Activated CD8-positive, alpha-beta T cell treated with anti-CD3 and anti-CD28 coated beads, Interleukin-2, amount 10 ng/mL, durations not matched to agents 7 days and 5 days (primary cell): ENCODE measurements at places on chromosomes 4 and X. TPM values are rescaled to one million over a fixed set of nuclear protein-coding genes. Genes with fewer than 3 reads are reported as not detected.
A peak's percentile ranks its signal among the peaks of the same experiment; 100 is the strongest.

SUPT20HL1 gene
- total RNA-seq: not detected

DNA sequence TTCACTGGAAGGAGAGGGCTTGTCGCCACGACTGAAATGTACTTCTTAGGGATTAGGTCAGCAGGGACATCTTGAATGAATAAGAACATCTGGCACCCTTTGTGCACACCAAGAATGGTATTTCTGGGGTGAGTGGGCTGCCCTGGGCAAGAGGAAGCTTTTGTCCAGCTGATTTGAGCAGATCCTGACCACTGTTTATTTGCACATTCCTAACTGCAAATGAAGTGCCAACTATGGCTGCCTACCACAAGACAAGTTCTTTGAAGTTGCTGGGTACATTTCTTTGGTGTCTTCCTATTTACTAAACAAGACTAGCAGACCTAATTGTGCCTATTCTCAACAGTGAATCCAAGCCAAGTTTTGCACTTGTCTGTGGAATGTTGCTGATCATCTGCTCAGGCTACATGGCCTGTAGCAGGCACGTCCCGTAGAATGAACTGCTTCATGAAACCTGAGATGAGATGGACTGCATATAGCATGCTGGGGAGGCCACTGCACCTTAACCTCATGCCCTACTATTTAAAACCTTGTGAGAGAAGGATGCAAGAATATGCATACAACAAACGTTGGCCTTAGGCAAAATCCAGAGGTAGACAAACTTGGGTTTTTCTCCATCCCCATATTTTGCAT, 45.0 kb downstream of the PIR start:
- no peak for DNase-seq
- no peaks in the 10 kb centered on the region for H3K36me3 ChIP-seq
- H3K4me3 ChIP-seq: no peak overlapping the region
- H3K4me1 ChIP-seq: no peaks in the 10 kb centered on the region
- no peak overlapping the region for H3K27ac ChIP-seq
- H3K27me3 ChIP-seq: no peaks in the 10 kb centered on the region

DNA sequence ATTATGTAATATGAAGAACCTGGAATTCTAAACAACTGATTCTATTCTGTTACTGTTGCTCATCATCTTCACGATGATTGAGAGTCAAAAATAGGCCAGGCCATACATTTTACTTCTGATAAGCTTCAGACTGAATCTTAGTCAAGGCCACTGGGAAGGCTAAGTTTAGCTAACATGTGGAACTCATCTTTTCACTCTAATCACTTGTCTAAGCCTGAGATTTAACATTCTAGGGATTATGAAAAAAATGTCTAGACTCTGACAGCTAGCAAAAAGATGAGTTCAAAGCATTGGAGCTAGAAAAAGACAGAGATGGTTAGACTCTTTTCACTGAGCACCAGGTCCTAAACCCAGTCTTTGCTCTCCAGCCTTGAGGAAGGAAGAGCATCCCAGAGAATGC, 656.2 kb upstream of the IGFBP7 start:
- no peak overlapping the region for H3K4me3 ChIP-seq
- DNase-seq: no peak
- no peaks in the 10 kb centered on the region for H3K27me3 ChIP-seq
- no peaks in the 10 kb centered on the region for H3K36me3 ChIP-seq
- no peak overlapping the region for H3K27ac ChIP-seq

GRCh38 chr4:174581901-174582300, 59.6 kb upstream of the HPGD start:
- H3K4me1 ChIP-seq: no peaks in the 10 kb centered on the region
- no peaks in the 10 kb centered on the region for H3K36me3 ChIP-seq
- no peak for DNase-seq

GRCh38 chrX:155046129-155046810, 19.6 kb downstream of the FUNDC2 start:
- peaks cover 25% of the 10 kb centered on the region for H3K4me1 ChIP-seq
- H3K36me3 ChIP-seq: peaks cover 11% of the 10 kb centered on the region
- H3K4me3 ChIP-seq: no peak overlapping the region
- no peaks in the 10 kb centered on the region for H3K27me3 ChIP-seq
- no peak for DNase-seq

GRCh38 chr4:2393353-2394270, 24.8 kb downstream of the ZFYVE28 start:
- no peaks in the 10 kb centered on the region for H3K36me3 ChIP-seq
- H3K4me1 ChIP-seq: peaks cover 27% of the 10 kb centered on the region
- H3K27me3 ChIP-seq: peaks cover 30% of the 10 kb centered on the region
- H3K4me3 ChIP-seq: peak overlapping the region; percentile 8

DNA sequence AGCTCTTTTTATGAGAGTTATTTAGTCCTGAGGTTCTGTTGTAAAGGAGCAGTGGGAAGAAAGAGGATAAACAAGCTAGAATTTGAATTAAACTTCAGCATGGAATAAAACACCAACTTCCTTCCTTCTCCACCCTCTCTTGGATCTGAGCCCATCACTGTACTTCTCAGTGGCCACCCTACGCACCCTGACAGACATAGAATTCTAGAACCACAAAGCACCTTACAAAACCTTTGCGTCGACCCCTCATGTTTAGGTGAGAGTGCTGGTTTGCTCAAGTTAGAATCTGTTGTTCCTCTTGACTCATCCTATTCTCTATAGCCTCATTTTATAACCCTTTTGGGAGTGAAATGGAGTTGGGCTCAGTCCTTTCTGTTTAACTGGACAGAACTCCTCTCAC, 84.6 kb upstream of the RPL34 start:
- no peak overlapping the region for H3K27ac ChIP-seq
- DNase-seq: no peak
- peaks cover 57% of the 10 kb centered on the region for H3K4me1 ChIP-seq
- peaks cover 20% of the 10 kb centered on the region for H3K36me3 ChIP-seq
- no peaks in the 10 kb centered on the region for H3K27me3 ChIP-seq

- no peak overlapping the region for H3K27ac ChIP-seq
- no peak for DNase-seq
- no peaks in the 10 kb centered on the region for H3K27me3 ChIP-seq
- no peaks in the 10 kb centered on the region for H3K36me3 ChIP-seq
- H3K4me1 ChIP-seq: no peaks in the 10 kb centered on the region
- H3K4me3 ChIP-seq: no peak overlapping the region
Observed at GRCh38 chr4:34432706-34433105, 1811.6 kb downstream of the ARAP2 start.

AFM gene
- not detected for total RNA-seq

DNA sequence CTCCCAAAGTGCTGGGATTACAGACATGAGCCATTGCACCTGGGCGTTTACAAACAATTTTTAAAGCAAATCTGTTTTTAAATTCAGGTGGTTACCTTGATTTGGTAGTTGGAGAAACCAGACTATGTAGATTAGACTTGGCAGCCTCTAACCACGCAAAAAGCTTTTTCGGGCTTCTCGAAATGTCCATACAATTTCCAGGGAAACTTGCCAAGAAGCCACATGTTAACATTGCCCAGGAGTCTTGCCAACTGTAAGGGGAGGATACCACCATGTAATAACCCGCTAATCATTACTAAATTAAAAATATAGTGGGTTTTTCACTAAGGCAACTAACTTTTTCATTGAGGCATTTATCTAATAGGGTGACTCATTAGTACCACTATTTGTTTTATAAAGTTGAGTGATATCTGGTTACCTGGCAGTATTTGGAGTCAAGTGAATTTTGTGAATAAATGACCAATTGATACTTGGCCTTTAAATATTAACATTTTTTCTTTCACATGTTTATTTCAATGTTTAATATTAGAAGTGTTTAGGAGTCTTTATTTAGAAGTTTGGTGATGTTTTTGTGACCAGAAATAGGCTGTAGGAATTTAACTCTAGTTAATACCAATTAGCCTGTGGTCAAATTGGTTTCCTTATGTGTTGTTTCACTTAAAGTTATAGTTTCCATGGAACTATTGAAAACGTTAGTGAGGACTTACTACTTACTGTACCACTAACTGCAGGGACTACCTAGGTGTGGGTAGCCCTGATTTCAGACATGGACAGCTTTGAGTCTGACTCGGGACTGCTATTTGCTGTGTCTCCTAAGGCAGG, 61.3 kb downstream of the CLDN34 start:
- H3K4me1 ChIP-seq: peaks cover 3% of the 10 kb centered on the region
- no peaks in the 10 kb centered on the region for H3K36me3 ChIP-seq
- no peak overlapping the region for H3K27ac ChIP-seq
- no peak for DNase-seq
- H3K27me3 ChIP-seq: no peaks in the 10 kb centered on the region

DNA sequence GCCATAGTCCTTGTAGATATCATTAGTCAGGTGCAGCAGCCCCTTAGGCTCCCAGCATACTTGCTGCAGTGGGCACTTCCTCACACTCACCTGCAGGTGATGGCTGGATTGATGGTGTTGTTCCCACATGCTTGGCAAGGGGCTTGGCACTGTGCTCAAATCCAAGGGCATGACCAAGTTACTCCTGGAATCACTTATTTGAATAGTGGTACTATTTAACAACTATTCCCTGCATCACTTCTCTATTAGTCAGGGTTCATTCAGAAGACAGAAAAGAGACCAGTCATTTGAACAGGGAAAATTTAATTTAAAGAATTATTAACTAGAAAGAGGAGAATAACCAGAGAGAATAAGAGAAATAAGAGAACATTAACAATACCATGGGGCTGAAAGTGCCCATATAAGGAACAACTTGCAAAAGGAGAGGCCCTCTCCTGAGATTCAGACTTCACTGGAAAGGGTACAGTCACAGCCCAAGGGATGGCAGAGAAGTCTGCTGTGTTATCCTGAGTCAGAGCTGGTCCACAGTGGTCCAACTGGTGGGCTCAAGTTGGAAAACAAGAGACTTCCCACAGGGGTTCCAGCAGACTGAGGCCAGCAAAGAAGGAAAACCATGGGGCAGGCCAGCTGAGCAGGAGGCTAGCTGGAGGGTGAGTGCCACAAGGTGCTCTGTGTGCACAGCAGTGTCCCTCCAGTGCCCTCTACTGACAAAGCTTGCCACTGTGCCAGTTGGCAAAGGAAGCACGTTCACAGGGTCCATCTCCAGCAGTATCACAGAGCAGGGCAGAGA, 9.8 kb downstream of the SPP1 start:
- no peak overlapping the region for H3K4me3 ChIP-seq
- DNase-seq: peak; percentile 56
- peaks cover 24% of the 10 kb centered on the region for H3K27me3 ChIP-seq

DNA sequence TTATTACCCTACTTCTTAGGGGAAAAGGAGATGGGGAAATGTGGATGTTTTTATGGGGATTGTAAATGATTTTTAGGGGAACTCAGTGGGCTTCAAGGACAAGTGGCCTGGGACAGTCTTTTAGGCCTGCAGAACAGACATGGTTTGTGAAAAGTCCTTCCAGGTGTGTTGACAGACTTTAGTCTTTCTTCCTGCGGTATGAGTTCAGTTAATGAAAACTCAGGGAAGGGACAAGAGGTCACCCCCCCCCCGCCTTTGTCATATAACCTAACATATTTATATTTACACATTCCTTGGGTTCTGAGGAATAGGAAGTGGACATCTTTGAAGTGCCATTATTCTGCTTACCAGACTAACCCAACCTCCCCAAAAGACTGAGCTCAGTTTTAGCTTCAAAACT, 31.8 kb downstream of the METAP1 start:
- no peak overlapping the region for H3K4me3 ChIP-seq
- peaks cover 16% of the 10 kb centered on the region for H3K4me1 ChIP-seq
- H3K27ac ChIP-seq: no peak overlapping the region
- H3K36me3 ChIP-seq: peaks cover 16% of the 10 kb centered on the region
- DNase-seq: no peak

DNA sequence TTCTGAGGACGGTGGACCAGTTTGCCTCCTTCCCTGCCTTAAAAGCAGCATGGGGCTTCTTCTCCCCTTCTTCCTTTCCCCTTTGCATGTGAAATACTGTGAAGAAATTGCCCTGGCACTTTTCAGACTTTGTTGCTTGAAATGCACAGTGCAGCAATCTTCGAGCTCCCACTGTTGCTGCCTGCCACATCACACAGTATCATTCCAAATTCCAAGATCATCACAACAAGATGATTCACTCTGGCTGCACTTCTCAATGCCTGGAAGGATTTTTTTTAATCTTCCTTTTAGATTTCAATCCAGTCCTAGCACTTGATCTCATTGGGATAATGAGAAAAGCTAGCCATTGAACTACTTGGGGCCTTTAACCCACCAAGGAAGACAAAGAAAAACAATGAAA, 255.3 kb downstream of the RAPGEF2 start:
- H3K36me3 ChIP-seq: peaks cover 4% of the 10 kb centered on the region
- no peak for DNase-seq
- no peaks in the 10 kb centered on the region for H3K27me3 ChIP-seq
- no peak overlapping the region for H3K27ac ChIP-seq
- no peaks in the 10 kb centered on the region for H3K4me1 ChIP-seq

DNA sequence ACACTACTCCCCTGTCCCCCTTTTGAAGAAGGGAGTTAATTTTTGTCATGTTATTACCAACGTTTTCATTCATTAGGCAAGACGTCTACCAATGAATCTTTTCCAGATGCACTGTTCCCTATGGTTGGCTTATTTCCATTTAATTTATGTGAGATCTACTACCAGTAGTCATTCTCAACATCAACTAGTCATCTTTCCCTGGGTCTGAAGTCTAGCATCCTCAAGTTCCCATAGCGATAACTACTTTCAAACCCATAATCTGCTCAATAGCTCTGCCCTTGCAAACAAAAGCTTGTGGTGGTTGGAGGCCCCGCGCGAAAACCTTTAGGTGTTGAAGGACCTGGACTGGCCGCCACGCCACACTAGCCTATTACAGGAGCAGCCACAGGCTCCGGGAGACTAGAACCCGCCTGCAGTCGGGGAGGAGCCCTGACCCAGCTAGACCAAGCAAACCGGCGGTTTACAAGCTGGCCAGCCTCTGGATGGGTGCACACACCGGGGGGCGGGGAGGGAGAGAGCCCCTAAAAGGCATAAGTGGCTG, 746 bp downstream of the PPAT start:
- H3K4me1 ChIP-seq: peaks cover 45% of the 10 kb centered on the region
- peak overlapping the region; percentile 87 for H3K4me3 ChIP-seq
- H3K27me3 ChIP-seq: no peaks in the 10 kb centered on the region
- peak; percentile 51 for DNase-seq
- H3K27ac ChIP-seq: peak overlapping the region; percentile 92

DNA sequence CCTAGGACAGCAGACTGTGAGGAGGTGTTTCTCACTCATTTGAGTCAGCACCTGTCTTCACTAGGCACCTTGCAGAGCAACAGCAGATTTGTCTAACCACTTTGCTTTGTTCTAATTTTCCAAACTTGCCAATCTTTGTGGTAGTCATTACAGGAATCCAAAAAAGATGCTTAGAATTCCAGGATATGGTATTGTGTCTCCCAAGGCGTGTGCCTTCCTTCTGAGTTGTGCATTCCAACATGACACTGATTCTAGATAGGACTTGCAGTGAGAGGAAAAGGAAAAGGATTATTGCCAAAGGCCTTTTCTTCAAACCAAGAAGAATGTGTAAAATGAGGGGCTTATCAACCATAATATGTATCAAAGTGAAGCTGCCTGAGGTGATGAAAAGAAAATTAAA, 126.2 kb downstream of the MAPK10 start:
- H3K27me3 ChIP-seq: no peaks in the 10 kb centered on the region
- H3K27ac ChIP-seq: no peak overlapping the region
- no peaks in the 10 kb centered on the region for H3K4me1 ChIP-seq
